GM23248 (cell line): ENCODE measurements at places on chromosomes 1 and 21. TPM values are rescaled to one million over a fixed set of nuclear protein-coding genes. Genes with fewer than 3 reads are reported as not detected.

Gene GSTM1
- polyA plus RNA-seq = not detected in 2 replicates

DNA sequence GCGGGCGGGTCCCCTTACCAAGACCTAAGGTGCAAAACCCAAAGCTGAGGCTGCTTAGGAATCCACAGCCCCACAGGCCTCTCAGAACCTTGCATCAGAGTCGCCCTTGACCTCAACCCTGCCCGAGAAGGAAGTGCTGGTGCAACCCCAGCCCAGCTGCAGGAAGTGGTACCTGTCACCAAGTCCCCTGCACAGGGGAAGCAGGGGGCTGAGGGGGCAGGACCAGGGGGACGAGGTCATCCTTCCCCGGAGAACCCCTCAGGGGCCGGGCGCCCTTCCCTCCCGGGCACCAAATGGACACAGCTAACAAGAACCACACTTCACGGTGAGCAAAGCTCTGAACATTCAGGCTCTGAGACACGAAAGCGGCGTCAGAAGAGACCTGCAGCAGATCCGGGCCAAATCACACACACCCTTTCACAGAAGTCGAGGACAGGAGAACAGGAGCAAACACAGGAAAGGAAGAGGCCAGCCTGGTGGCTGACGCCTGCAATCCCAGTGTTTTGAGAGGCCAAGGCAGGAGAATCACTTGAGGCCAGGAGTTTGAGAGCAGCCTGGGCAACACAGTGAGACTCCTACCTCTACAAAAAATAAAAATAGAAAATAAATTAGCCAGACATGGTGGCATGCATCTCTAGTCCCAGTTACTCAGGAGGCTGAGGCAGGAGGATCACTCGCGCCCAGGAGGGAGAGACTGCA, 6.4 kb downstream of the ITGB2 start:
- H3K27me3 ChIP-seq = no peaks in the 10 kb centered on the region
- 0 out of 2 replicates have a peak, but pooled peaks cover 5% of the 10 kb centered on the region for H3K4me1 ChIP-seq
- H3K4me3 ChIP-seq = no peak overlapping the region
- H3K36me3 ChIP-seq = no peaks in the 10 kb centered on the region

Gene SPSB1
- 13.5 and 13.6 TPM in 2 replicates for polyA plus RNA-seq

DNA sequence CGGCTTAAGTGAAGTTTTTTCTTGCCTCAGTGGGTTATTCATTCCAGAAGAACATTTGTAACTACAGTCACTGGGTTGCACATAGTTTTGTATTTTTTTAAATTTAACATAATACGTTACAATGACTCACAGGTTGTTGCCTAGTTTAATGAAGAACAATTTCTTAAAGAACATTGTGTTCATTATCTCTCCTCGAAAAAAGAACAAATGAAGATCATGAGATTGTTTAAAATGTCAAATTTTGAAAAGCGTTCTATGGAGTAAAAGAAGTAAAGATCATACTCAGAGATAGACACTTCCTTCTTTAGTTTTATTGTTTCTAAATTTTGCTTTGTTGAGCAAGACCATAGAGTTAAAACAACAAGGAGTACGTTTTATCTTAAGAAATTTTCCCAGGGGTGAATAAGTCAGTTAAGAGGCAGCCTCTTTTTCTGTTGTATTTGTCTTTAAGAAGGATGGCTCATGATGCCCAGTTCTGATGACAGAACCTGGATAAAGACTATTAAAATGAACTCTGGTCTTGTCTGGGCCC, 10.5 kb upstream of the SLAMF1 start:
- no peak overlapping the region for H3K4me3 ChIP-seq
- H3K4me1 ChIP-seq = no peaks in the 10 kb centered on the region
- H3K27me3 ChIP-seq = no peaks in the 10 kb centered on the region
- DNase-seq = no peak
- no peaks in the 10 kb centered on the region for H3K36me3 ChIP-seq

DNA sequence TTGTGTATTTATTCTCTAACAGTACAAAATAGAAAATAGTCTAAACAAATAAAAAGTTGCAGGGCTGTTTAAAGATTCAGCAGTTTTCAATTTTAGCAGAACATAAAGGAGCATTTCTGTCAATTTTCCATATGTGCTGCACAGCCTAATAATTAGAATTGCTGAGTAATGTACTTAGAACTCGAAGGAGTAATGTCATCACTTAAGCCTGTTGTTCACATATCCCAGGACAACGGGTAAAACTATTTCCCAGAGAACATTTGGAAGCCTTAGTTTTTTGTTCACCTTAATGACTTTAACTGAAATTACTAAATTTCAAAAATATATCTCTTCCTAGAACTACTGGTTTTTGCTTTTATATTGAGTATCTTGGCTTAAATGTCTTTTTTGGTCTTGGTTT, 81.6 kb downstream of the ZP4 start:
- H3K4me1 ChIP-seq = no peaks in the 10 kb centered on the region
- H3K4me3 ChIP-seq = no peak overlapping the region
- no peaks in the 10 kb centered on the region; the same call in 1 of the 2 replicates for H3K27me3 ChIP-seq
- no peak for DNase-seq

DNA sequence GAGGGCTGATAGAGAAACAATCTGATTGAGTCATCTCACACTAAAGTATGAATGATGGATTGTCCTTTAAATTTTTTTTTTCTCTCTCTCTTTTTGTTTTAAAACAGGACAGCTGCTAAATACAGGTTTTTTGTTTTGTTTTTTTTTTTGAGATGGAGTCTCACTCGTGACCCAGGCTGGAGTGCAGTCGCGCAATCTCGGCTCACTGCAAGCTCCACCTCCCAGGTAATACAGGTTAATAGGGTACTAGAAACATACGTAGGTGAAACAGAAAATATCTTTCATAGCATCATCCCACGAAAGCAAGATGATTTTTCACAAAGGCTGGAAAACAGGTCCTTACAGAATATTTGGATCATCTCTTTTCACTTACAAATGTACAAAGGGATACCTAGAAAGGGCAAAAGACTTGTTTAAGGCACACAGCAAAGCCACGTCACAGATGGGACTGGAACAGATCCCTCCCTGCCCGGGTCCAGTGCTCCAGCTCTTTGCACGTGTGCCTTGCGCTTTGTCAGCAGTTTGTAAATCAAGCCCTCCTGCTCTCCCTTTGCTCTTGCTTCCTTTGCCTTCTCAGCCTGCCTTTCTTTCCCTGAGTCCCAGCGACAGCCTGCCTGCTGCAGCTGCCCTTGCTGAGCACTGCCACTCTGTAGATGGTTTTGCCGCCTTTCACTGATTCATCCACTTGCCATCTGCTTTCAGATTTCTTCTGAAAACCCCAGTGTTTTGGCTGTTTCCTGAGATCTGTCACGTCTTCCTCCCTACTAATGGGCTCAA, 171.3 kb upstream of the BEND5 start:
- peak; percentile 53 for DNase-seq
- H3K27ac ChIP-seq = no peak overlapping the region
- H3K4me1 ChIP-seq = peaks cover 16% of the 10 kb centered on the region; the same call in 1 of the 2 replicates
- no peaks in the 10 kb centered on the region for H3K36me3 ChIP-seq
- no peak overlapping the region for H3K4me3 ChIP-seq

Gene BCAR3
- polyA plus RNA-seq = 62.2 and 65.1 TPM in 2 replicates

DNA sequence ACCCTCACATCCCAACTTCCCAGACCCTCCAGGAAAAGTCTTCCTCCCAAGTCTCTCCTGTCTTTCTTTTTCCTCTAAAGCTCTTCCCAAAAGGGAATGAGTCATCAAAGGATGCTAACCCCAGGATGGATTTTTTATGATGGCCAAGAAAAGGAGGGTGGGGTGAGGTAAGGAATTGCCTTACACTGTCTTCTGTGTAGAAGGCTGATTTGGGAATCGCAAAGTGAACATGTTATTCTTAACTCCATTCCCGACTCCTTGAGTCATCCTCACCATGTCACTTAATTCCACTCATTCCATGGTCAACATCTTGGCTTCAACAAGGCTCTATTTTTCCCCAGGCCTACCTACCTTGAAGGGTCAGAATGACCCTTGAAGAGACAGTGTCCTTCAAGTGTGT, 44.0 kb downstream of the TBX15 start:
- H3K27me3 ChIP-seq = no peaks in the 10 kb centered on the region
- peaks cover 8% of the 10 kb centered on the region; the same call in 1 of the 2 replicates for H3K36me3 ChIP-seq
- peak overlapping the region; percentile 48 for H3K27ac ChIP-seq
- peaks cover 60% of the 10 kb centered on the region for H3K4me1 ChIP-seq
- DNase-seq = peak; percentile 70

GRCh38 chr1:229370601-229371021, 27.8 kb upstream of the CCSAP start:
- H3K27me3 ChIP-seq = peaks cover 27% of the 10 kb centered on the region
- H3K4me3 ChIP-seq = no peak overlapping the region
- H3K27ac ChIP-seq = no peak overlapping the region
- no peaks in the 10 kb centered on the region for H3K4me1 ChIP-seq

- no peak for DNase-seq
- H3K27me3 ChIP-seq = no peaks in the 10 kb centered on the region; the same call in 1 of the 2 replicates
- H3K27ac ChIP-seq = no peak overlapping the region
- no peaks in the 10 kb centered on the region for H3K4me1 ChIP-seq
- H3K36me3 ChIP-seq = no peaks in the 10 kb centered on the region
Observed at GRCh38 chr1:206962272-206962671, 8.0 kb downstream of the FCAMR start.

Gene DCDC2B
- 0.21 and 0.25 TPM in 2 replicates for polyA plus RNA-seq

DNA sequence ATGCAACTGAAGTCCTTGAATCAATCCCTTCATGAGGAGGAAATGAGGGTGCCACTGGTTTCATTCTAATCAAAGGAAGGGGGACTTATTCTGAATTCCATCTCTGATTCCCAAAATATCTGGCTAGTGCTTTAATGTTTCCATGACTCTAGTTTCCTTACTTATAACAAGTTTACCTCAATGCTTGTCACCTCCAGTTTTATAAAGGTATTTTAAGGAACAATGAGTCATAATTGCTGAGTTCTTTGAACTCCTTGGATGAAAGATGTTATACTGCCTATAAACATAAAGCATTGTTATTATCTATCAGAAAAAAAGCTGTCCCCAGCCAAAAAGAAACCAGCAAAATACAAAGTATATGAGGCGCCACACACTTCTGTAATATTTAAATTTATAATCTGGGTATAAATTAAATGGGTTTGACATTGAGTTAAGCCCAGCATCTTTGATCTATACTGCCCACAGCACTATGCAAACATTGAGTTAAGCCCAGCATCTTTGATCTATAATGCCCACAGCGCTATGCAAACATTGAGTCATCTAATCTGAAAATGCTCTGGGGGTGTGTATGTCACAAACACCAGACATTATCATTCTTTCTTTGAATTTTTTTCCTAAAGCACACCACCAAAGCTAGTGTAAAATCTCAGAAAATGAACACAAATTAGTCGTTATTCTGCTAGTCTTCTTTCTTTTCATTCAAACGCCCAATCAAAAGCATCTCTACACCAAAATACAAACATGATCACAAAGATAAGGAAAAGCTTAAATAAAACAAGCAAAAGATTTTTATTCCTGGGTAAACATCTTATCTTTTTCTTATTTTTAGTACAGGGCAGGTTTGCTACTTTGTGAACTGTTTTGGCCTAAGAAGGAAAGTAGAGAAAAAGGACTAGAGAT, 11.5 kb upstream of the CXADR start:
- no peak overlapping the region for H3K4me3 ChIP-seq
- H3K27me3 ChIP-seq = peaks cover 3% of the 10 kb centered on the region; the same call in 1 of the 2 replicates
- H3K27ac ChIP-seq = no peak overlapping the region
- H3K36me3 ChIP-seq = no peaks in the 10 kb centered on the region
- DNase-seq = no peak

DNA sequence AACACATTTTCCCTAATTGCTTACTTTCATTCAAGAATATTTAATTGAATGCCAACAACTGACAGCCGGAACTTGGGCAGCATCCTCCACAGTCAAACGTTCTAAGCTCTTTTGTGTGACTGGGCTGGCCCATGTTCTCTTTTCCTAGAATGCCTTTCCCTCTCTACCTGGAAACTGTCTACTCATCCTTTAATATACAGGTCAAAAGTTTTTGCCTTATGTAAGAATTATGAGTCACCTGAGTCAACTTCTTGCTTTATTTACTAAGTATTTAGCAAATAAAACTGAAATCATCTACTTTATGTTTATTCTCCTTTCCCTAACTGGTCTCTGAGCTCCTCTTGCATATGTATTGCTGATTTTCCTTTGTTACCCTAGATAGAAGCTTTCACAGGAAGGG, 172.2 kb downstream of the CHRM3 start:
- DNase-seq = no peak
- H3K27ac ChIP-seq = no peak overlapping the region
- no peaks in the 10 kb centered on the region for H3K36me3 ChIP-seq
- no peaks in the 10 kb centered on the region for H3K27me3 ChIP-seq
- no peaks in the 10 kb centered on the region for H3K4me1 ChIP-seq
- no peak overlapping the region for H3K4me3 ChIP-seq

DNA sequence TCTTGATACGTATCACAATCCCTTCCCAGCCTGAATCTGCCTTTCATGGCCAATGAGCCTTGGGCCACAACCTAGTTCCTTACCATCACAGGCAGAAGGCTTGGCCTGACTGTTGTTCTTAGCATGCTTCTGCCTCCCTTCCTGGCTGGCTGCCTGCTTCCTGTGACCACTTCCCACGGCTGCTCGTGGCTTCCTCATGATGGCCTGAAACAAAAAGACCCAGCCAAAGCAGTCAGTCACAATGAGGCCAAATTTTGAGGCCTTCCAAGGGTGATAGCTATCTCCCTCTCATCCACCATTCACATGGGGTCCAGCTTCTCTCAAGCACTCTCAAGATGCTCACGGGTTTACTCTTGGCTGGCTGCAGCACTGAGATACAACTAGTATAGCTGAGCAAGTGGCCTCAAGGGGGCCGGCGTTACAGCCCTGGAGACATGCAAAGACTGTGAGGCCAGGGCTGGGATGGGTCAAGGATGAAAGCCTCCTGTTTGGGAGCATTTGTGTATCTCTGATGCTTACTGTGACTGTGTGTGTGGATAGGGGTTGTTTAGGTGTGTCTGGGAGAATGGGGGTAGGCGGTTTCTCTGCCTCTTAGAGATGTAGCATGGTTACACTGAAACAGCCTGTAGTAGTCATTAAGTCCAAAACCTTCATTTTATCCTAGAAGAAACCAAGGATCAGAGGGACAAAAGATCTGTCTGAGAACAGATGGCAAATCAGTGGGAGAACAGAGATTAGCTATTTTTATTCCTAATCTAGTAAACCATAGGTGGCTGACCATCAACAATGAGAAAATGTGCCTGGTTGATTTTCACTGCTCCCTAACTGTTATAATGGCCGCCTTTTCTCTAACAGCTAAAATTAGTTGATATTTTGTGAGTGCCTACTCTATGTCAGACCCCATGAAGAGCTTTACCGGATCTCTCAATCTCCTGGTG, 5.4 kb upstream of the TOE1 start:
- H3K27ac ChIP-seq = no peak overlapping the region
- H3K4me1 ChIP-seq = peaks cover 9% of the 10 kb centered on the region; the same call in 1 of the 2 replicates

Gene SDC3
- 6.6 and 6.9 TPM in 2 replicates for polyA plus RNA-seq

- no peak overlapping the region for H3K27ac ChIP-seq
- H3K36me3 ChIP-seq = no peaks in the 10 kb centered on the region
- DNase-seq = no peak
- no peaks in the 10 kb centered on the region for H3K4me1 ChIP-seq
Observed at GRCh38 chr1:187891993-187892682, 1063.4 kb downstream of the PLA2G4A start.

DNA sequence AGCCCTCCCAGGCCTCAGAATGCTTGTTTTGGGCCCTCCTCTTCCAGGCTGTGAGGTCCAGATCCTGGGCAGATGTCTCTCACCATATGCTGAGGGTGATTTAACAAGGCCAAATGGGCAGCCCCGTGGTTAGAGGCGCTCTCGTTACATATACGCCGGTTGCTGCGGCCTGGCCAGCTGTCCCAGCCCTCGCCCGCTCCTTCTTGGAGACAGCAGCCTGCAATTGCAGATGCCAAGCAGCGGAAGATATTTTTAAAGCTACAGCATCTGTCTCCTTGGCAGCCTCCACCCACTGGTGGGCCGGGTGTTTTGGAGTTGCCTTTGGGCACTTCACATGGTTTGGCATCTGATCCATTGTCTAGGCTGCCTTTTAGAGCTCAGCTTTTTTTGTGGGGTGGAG, 178.8 kb upstream of the NFIA start:
- no peak overlapping the region for H3K4me3 ChIP-seq
- H3K36me3 ChIP-seq = no peaks in the 10 kb centered on the region
- H3K4me1 ChIP-seq = peaks cover 17% of the 10 kb centered on the region
- H3K27me3 ChIP-seq = no peaks in the 10 kb centered on the region
- peak; percentile 64 for DNase-seq

Gene IKBKE
- 13.4 and 14.5 TPM in 2 replicates for polyA plus RNA-seq

Gene IL12RB2
- 0.06 TPM in 1 of 2 replicates, not detected in the other for polyA plus RNA-seq

Gene DMRTA2
- polyA plus RNA-seq = not detected in 2 replicates
